ENCODE measurements at places on chromosomes 1 and 21.

DNA sequence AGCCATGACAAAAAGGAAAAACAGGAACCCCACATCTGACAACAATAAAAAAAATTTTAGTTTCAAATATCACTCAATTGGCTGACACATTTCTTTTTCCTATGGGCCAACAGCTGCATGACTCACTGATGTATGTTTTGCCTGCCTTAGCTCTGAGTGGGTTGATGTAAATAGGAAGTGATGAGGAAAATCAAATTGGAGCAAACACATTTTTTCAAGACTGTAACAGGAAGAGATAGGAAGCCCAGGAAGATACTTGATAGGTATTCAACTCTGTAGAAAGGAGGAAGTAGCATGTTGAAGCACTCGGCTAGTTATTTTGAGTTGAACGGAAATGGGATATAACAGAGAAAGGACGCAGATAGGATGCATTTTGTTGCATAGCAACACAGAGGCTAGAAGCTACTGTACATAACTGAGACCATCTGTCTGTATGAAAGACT lies 168.0 kb upstream of the NR5A2 start:
- peak; percentile 87 for DNase-seq

- DNase-seq, result no peak
Observed at GRCh38 chr1:208997726-208998312, 585.7 kb upstream of the CAMK1G start.

DNA sequence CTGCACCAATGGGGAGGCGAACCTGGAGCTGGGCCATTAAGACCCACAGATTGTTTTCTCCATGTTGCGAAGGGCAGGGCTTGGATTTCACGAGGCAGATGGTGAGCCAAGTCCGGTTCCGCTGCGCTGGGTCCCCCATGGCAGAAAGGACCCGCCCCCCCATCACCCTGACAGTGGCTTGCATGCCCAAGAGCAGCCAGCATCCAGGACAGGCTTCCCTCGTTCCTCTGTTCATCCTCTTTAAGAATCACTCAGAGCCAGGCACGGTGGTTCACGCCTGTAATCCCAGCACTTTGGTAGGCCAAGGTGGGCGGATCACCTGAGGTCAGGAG lies 15.8 kb upstream of the NPHP4 start:
- DNase-seq, result no peak

GRCh38 chr1:33008051-33008914 lies 28.4 kb downstream of the AK2 start:
- no peak for DNase-seq

- DNase-seq, result no peak
Observed at GRCh38 chr1:117592155-117592554, 13.7 kb upstream of the TENT5C start.

DNA sequence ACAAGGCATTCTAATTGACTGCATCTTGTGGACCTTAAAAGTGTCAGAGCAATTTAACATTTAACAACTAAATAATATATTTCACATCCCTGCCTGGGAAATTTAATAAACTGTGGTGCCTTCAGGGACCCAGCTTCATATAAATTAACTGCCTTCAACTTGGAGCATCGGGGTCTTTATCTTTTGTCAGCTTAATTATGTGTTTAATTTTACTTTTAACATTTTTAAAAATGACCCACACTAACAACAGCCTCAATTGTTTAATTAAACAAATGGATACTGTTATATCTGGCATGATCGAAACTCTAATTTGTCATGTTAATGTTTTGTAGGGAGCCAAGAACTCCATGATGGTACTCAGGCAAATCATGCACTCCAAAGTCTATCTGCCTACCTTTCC lies 389.3 kb upstream of the BEND5 start:
- no peak for DNase-seq

Measured in fibroblast of skin of right quadriceps (primary cell).